T-helper 2 cell treated with Interferon-gamma antibody and Interleukin-4, amounts not matched to agents 100 ng/mL and 5 ng/mL, for 36 hours (primary cell): ENCODE measurements at places on chromosomes 2 and 18. TPM values are rescaled to one million over a fixed set of nuclear protein-coding genes. Genes with fewer than 3 reads are reported as not detected.

Gene RMND5A
- total RNA-seq = 25.7 and 26.6 TPM in 2 replicates

Gene REG3G
- total RNA-seq = not detected in 2 replicates

Gene C1GALT1C1L
- total RNA-seq = 0.14 and 0.25 TPM in 2 replicates

Gene SIX3
- total RNA-seq = 0.14 and 0.18 TPM in 2 replicates

Gene B3GNT7
- not detected in 2 replicates for total RNA-seq

Gene CPLX4
- not detected in 2 replicates for total RNA-seq

Gene AMER3
- total RNA-seq = not detected in 2 replicates

Gene SATB2
- 0.07 and 0.14 TPM in 2 replicates for total RNA-seq
